CD4-positive, alpha-beta T cell (primary cell): ENCODE measurements at places on chromosomes 2 and 18. TPM values are rescaled to one million over a fixed set of nuclear protein-coding genes. Genes with fewer than 3 reads are reported as not detected.

The C2orf81 gene
- 3.4 TPM for total RNA-seq

The POTEJ gene
- total RNA-seq = not detected

The EVA1A gene
- not detected for total RNA-seq

The TMEM214 gene
- total RNA-seq = 22.0 TPM

The HAAO gene
- not detected for total RNA-seq

The NYAP2 gene
- not detected for total RNA-seq

The ACADL gene
- total RNA-seq = not detected

The PARD3B gene
- 1.9 TPM for total RNA-seq

The TMSB10 gene
- total RNA-seq = 2,001 TPM

The GALR1 gene
- total RNA-seq = not detected

The DNAH7 gene
- total RNA-seq = not detected

The CRACDL gene
- total RNA-seq = 0.36 TPM

The FAM237A gene
- not detected for total RNA-seq

The PIEZO2 gene
- not detected for total RNA-seq

The ZEB2 gene
- total RNA-seq = 13.4 TPM
